GM23248 (cell line): ENCODE measurements at places on chromosomes 2 and 18. TPM values are rescaled to one million over a fixed set of nuclear protein-coding genes. Genes with fewer than 3 reads are reported as not detected.

Gene STARD6
- not detected in 2 replicates for total RNA-seq

DNA sequence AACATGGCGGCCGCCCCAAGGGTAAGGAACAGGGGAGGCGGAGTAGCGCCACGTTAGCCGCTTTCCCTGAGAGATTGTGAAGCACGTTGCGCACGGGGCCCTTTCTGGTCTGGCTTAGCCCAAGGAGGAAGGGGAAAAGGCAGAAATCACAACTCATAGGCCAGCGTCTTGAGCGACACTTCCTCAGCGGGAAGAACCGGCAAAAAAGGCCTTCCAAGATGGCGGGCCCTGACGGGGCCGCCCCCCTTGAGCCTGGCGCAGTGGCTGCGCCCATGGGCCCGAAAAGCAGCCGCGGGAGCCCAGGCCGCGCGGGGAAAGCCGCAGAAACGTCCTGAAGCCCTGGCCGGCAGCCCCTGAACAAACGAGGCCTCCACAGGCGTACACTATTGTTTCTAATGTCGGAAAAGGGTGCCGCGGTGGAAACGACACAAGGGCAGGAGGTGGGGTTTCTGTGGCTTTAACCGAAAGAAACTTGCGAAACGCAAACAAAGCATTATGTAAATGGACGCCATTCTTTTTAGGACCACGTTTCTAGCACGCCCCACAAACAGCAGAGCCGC lies 919 bp upstream of the PCBP1 start:
- peak; percentile 93 for DNase-seq
- H3K36me3 ChIP-seq: peaks cover 8% of the 10 kb centered on the region
- no peaks in the 10 kb centered on the region for H3K27me3 ChIP-seq
- peaks cover 25% of the 10 kb centered on the region for H3K4me1 ChIP-seq
- H3K4me3 ChIP-seq: peak overlapping the region; percentile 88

DNA sequence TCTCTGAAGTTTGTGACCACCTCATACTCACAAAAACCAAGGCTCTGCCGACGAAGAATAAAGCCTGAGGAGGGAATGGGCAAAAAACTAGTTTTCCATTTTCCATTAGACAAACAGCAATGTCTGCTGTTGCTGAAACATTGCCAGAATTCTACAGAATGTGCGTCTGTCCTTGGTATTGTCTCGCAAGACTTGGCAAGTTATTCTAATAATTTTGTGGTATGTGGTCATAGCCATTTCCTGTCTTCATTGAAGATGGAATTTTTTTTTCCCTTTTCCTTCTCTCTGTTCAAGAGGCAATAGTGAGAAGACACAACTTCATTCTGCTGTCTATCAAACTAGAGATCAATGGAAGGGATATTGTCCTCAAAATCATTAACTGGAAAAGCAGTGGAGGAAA lies 296.1 kb downstream of the RND3 start:
- no peak overlapping the region for H3K4me3 ChIP-seq
- peak; percentile 65 for DNase-seq
- no peaks in the 10 kb centered on the region for H3K36me3 ChIP-seq
- no peak overlapping the region for H3K27ac ChIP-seq
- H3K27me3 ChIP-seq: no peaks in the 10 kb centered on the region
- peaks cover 24% of the 10 kb centered on the region; the same call in 1 of the 2 replicates for H3K4me1 ChIP-seq

Gene NPAS2
- total RNA-seq: 10.8 and 13.7 TPM in 2 replicates
